DND-41 (cell line): ENCODE measurements at places on chromosomes 7 and 10.

- peaks cover 9% of the 10 kb centered on the region for H3K27me3 ChIP-seq
- H3K4me1 ChIP-seq = 0 out of 2 replicates have a peak, but pooled peaks cover 2% of the 10 kb centered on the region
- no peaks in the 10 kb centered on the region for H3K36me3 ChIP-seq
- DNase-seq = no peak
Measured at GRCh38 chr10:122293961-122294380, 22.9 kb downstream of the BTBD16 start.

GRCh38 chr7:82961240-82961639 is 201.4 kb downstream of the PCLO start:
- no peak overlapping the region for H3K4me3 ChIP-seq
- H3K4me1 ChIP-seq = no peaks in the 10 kb centered on the region
- no peak for DNase-seq
- no peaks in the 10 kb centered on the region for H3K36me3 ChIP-seq
- no peak overlapping the region for H3K27ac ChIP-seq

- no peak overlapping the region for H3K4me3 ChIP-seq
- no peaks in the 10 kb centered on the region for H3K4me1 ChIP-seq
- no peak for DNase-seq
- H3K27me3 ChIP-seq = no peaks in the 10 kb centered on the region
- H3K27ac ChIP-seq = no peak overlapping the region
- H3K36me3 ChIP-seq = peaks cover 27% of the 10 kb centered on the region
Measured at GRCh38 chr10:96921655-96922054, 89.6 kb downstream of the LCOR start.

DNA sequence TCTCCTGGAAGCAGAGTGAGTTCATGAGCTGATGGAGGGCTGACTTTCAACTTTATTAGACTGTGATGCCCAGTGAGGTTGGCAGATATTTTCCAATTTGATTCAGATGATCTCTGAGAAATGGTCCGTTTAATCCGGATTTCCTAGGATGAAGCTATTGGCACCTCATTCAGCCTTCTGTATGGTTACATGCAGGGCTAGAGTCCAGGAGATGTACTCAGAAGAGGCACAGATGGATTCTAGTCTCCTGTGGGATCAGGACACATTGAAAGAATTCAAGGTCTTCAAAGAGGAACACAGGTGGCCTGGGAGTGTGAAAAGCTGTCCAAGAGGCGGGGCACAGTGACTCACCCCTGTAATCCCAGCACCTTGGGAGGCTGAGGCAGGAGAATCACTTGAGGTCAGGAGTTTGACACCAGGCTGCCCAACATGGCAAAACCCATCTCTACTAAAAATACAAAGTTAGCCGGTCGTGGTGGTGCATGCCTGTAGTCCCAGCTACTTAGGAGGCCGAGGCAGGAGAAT is 23.0 kb upstream of the RHEB start:
- peaks cover 17% of the 10 kb centered on the region for H3K27me3 ChIP-seq
- no peaks in the 10 kb centered on the region for H3K4me1 ChIP-seq
- no peak overlapping the region for H3K27ac ChIP-seq

DNA sequence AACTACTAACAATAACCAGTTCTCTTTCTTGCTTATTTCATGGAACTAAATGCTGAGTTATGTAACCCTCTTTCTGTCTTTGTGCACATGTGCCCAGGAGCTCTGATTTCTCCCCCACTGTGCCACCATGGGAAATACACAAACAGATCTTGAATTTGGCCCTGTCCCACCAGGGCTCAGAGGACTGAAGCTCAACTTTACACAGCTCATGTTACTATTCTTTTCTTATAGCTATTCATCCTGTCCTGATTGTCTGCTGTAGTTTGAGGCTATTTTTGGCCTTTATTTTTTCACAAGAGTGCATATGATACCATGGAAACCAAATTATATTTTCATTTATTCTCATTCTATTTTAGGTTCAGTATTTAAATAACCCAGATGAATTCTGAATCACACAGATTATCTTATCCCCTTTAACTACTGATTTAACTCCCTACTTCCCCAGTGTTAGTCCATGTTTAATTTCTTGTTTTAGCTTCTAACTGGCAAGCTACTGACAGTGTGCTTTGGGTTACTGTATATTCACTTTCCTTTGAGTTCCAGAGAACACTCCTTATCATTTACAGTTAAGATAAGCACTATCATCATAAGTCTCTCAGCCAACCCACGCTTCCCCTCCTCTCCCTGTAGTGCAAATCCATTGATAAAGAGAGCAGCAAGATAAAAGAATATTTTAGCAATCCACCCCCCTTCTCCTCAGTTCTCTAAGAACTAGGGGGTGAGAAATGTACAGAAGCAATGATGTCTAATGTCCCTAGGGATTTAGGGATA is 71.8 kb upstream of the GSDME start:
- H3K27me3 ChIP-seq = no peaks in the 10 kb centered on the region
- H3K4me1 ChIP-seq = peaks cover 13% of the 10 kb centered on the region
- H3K4me3 ChIP-seq = no peak overlapping the region
- H3K27ac ChIP-seq = no peak overlapping the region
- DNase-seq = no peak
- peaks cover 53% of the 10 kb centered on the region for H3K36me3 ChIP-seq

- H3K36me3 ChIP-seq = no peaks in the 10 kb centered on the region
- no peak overlapping the region for H3K27ac ChIP-seq
- H3K4me1 ChIP-seq = no peaks in the 10 kb centered on the region
- H3K27me3 ChIP-seq = no peaks in the 10 kb centered on the region
Measured at GRCh38 chr7:47361746-47362215, 220.1 kb downstream of the TNS3 start.

GRCh38 chr10:103040418-103040817 is 122.3 kb downstream of the CNNM2 start:
- no peaks in the 10 kb centered on the region for H3K4me1 ChIP-seq
- H3K36me3 ChIP-seq = no peaks in the 10 kb centered on the region
- DNase-seq = no peak
- H3K4me3 ChIP-seq = no peak overlapping the region

DNA sequence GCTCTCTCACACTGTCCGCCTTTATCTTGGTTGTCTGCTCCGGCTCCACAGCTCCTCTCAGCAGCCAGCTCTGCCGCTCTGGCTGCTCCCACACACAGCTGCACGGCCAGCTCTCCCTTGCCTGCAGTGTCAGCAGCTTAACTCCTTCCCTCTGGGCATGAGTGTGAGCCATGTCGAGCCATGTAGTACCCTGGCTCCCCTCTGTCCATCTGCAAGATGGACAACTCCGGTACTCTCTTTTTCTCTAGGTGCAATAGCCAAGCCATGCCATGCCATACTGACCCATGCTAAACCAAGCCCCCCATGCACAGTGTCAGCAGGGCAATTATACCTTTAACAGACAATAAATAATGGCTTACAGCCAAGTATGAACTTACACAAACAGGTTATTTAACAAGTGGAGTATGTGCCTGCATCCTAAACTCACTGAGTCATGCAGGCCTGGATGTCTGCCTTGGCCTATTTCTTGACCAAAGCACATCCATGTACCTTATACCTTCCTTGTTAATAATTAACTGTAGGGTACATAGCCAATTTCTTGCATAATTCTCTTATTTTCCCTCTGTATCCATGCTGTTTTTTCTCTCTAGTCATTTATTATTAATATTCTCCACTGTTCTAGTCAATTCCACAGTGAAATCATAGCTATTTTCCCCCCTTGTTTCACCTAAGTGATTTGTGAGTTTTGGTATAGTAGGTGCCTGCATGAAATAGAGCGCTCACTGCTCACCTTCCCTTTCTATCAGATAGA is 170.9 kb downstream of the CDK14 start:
- H3K4me3 ChIP-seq = no peak overlapping the region
- no peak overlapping the region for H3K27ac ChIP-seq
- no peak for DNase-seq
- no peaks in the 10 kb centered on the region for H3K4me1 ChIP-seq
- H3K27me3 ChIP-seq = no peaks in the 10 kb centered on the region
- no peaks in the 10 kb centered on the region for H3K36me3 ChIP-seq

GRCh38 chr10:33423154-33423529 is 88.7 kb upstream of the NRP1 start:
- H3K4me1 ChIP-seq = no peaks in the 10 kb centered on the region
- DNase-seq = no peak
- no peak overlapping the region for H3K27ac ChIP-seq
- H3K27me3 ChIP-seq = no peaks in the 10 kb centered on the region

DNA sequence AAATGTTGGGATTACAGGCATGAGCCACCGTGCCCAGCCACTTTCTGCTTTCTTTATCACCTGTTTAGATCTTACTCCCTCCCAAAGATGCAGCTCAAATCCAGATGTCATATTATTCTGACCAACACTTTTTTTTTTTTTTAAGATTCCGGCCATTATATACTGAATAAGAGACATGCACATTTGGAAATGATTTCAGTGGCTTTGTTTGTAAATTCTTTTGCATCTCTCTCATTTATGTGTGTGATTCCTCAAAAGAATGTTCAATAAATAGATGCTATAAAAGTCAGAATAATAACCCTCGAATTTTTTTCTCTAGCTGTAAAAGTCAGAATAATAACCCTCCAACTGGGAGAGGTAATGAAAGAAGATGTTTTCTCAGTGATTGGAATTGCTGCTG is 25.4 kb downstream of the HECW1 start:
- H3K4me1 ChIP-seq = no peaks in the 10 kb centered on the region
- no peak for DNase-seq
- H3K36me3 ChIP-seq = no peaks in the 10 kb centered on the region
- peaks cover 15% of the 10 kb centered on the region for H3K27me3 ChIP-seq
- H3K27ac ChIP-seq = no peak overlapping the region
- H3K4me3 ChIP-seq = no peak overlapping the region

DNA sequence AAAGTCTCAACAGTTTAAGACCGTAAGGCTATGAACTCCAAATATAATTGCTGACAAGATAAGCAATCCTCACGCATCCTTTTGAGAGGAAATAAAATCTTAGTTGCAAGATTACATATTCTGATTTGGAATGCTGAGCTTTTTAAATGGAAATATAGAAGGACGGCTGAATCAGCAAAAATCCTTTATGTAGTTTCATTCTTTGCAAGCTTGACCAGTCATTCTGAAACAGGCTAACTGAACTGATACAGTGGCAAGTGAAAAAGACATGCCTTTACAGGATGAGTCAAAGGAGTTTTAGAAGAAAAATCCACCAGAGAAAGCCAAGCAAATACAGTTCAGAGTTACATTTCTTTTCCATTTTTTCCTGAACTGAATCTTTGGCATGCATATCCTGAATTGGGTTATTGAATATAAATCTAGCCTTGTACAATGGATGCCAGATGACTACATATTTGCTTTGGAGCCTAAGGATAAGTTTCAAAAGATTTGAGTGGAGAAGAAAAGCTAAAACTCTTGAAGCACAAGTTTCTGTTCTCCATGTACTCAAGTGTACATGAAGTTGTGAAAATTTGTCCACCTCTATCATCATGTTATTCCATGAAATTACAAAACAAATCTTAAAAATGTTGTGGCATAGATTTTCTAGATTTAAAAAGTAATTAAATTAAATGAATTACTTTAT is 4.4 kb downstream of the VIM start:
- H3K36me3 ChIP-seq = peaks cover 79% of the 10 kb centered on the region
- H3K4me3 ChIP-seq = no peak overlapping the region
- no peak for DNase-seq
- no peaks in the 10 kb centered on the region for H3K27me3 ChIP-seq

DNA sequence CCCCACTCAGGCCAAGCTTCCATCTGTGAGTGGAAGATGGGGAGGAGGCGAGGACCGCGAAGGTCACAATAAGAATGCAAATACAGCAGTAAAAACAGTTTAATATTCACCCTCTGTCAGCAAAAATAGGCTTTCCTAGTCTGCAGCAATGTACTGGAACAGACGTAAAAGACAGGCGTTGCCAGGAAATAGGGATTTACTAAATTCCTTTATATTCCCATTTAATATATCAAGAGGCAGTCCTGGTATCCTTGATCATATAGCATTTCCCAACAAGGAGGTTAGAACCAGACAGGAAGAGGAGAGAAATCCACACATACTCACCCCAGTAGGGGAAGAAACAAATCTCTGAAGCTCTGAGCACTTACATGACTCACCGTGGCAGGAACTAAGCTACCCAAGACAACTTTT is 1054.9 kb upstream of the C7orf33 start:
- H3K27me3 ChIP-seq = no peaks in the 10 kb centered on the region
- H3K27ac ChIP-seq = no peak overlapping the region
- DNase-seq = no peak
- no peak overlapping the region for H3K4me3 ChIP-seq

DNA sequence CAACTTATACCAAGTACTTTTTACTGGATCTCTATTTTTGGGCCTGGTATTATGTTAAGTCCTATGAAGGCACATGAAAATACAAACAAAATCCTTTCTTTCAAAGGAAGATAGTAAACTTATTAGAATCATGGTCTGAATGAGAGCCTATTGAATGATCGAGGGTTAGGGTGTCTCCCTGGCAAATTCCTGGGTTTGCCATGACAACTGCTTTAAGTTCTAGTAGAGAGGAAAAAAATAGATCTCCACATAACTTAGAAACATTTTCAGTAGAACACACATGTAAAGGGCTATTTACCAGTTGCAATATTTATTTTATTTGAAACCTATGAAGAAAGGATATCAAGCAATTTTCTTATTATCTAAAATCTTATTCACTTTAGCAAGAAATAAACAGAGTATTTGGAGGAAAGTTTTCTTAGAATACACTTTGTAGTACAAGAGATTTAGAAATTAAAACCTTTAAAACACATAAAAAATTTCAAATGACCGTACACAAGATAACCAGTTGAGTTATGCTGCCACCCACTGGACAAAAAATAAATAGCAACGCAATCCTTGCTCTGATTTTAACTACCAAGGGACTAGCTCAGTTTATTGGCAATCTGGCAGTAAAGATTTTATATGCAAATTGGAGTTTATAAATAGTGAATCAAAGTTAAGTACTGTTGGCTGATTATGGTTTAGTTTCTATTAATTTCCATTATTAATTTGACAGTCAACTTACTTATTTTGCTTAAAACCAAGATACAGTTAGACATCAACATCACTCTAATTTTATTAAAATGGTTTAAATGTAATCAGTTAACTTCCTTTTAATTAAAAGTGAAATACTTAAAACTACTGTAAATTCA is 33.9 kb downstream of the CACUL1 start:
- no peak overlapping the region for H3K4me3 ChIP-seq
- peak; percentile 61 for DNase-seq
- no peak overlapping the region for H3K27ac ChIP-seq
- H3K27me3 ChIP-seq = no peaks in the 10 kb centered on the region

- H3K27me3 ChIP-seq = peaks cover 5% of the 10 kb centered on the region
- no peak overlapping the region for H3K27ac ChIP-seq
- no peak overlapping the region for H3K4me3 ChIP-seq
- peak; percentile 33 for DNase-seq
Measured at GRCh38 chr7:23544913-23545354, 13.2 kb upstream of the TRA2A start.

DNA sequence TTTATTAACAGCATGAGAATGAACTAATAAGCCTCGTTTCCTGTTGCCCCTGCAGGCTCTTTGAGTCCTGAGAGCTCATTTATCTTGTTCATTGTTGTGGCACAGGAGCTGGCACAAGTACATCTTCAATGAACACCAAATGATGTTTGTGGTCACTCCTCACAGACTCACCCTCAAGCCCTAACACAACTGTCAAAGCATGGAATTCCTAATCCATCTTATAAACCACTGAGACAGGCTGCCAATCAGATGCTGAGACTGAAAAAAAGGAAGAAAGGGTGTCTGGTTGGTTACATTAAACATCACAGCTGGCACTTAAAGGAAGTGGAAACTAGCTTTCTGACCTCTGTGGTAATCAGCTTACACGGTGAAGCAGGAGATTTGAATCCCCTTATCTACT is 7.7 kb upstream of the CCDC172 start:
- H3K4me1 ChIP-seq = no peaks in the 10 kb centered on the region
- no peak for DNase-seq
- no peaks in the 10 kb centered on the region for H3K27me3 ChIP-seq
